ENCODE measurements at places on chromosomes 12 and 14. TPM values are rescaled to one million over a fixed set of nuclear protein-coding genes. Genes with fewer than 3 reads are reported as not detected.

P2RX2 gene
- not detected for total RNA-seq

GLIPR1L1 gene
- not detected for total RNA-seq

MLEC gene
- total RNA-seq: 120 TPM

PTGER2 gene
- not detected for total RNA-seq

- no peak for DNase-seq
Measured at GRCh38 chr12:7156259-7157197, 26.4 kb downstream of the CLSTN3 start.

DNA sequence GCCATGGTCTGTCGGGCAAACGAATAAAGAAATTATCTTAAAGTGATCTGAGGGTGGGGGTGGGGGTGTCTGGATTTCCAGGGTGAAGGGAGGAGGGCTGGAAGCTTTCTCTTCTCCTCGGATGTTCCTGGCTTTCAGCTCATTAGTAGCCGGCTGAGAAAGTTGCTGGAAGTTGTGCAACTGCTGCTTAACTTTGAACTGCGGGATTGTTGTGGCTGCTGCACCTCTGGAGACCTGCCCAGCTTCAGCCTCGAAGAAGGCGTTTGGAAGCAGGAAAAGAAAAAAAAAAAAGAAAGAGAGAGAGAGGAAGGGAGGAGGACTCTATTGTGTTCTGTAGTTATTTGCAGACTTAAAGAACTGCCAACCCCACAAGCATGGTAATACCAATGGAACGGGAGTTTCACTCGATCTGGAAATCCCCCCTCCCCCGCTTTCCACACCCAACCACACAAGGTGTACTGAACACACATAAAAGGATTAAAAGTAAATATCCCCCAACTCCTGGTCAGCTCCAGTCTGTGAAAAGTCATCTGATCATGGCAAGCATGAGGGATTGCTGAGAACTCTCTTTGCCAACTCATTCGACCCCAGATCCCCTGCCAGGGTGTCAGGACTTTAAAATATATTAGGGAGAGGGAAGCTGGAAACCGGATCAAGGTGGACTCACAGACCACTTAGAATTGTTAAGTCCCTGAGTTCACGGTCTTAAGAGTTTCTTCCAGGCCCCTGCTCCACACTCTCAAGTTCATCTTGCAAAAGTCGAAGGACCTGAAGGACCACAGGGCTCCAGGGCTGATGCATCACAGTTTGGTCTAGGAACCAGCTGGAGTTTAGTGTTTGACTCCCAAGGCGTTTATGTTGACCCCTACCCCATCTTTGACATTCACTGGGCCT, at the start of gene RASSF9:
Gene RASSF9 (minus strand): TSS at position 213 of the 894 bp plus-strand sequence. CDS start 208 bp downstream, at position 5.
- DNase-seq: peak; percentile 63

GRCh38 chr12:64745980-64746379, 13.2 kb downstream of the GNS start:
- no peak for DNase-seq

CLEC14A gene
- total RNA-seq: not detected

DNA sequence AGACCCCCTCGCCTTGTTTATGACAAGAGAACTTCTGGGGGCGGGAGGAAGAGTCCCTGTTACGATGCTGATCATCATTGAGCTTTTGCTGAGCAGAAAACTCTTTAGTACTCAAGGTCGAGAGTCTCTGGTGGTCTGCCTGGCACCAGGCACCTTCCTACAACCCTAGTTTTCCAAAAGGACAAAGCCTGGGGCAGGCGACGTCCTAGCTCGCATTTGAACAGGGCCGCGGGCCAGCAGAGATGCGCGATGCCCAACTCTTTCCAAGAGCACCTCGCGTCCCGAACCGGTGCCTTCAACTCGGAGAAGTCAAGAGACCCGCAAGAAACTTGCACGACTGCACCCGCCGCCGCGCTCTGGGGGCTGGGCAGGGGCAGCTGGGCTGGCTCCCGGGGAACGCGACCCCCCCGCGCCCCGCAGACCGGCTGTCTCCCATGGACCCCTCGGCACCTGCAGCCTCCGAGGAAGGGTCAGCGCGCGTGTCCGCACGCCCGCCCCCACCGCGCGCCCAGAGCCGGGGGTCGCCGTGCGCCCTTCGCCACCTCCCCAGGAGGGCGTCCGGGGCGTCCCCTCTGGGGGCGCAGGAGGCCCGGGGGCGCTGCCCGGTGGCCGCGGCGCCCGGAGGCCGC, 377 bp upstream of the BCL7A start:
- no peak for DNase-seq

- no peak for DNase-seq
Measured at GRCh38 chr14:41607966-41608663, 1.4 kb downstream of the LRFN5 start.

Measured in A172 (cell line).